ENCODE measurements at places on chromosomes 3 and 15. TPM values are rescaled to one million over a fixed set of nuclear protein-coding genes. Genes with fewer than 3 reads are reported as not detected.

The MESD gene
- total RNA-seq, result 30.9 TPM

DNA sequence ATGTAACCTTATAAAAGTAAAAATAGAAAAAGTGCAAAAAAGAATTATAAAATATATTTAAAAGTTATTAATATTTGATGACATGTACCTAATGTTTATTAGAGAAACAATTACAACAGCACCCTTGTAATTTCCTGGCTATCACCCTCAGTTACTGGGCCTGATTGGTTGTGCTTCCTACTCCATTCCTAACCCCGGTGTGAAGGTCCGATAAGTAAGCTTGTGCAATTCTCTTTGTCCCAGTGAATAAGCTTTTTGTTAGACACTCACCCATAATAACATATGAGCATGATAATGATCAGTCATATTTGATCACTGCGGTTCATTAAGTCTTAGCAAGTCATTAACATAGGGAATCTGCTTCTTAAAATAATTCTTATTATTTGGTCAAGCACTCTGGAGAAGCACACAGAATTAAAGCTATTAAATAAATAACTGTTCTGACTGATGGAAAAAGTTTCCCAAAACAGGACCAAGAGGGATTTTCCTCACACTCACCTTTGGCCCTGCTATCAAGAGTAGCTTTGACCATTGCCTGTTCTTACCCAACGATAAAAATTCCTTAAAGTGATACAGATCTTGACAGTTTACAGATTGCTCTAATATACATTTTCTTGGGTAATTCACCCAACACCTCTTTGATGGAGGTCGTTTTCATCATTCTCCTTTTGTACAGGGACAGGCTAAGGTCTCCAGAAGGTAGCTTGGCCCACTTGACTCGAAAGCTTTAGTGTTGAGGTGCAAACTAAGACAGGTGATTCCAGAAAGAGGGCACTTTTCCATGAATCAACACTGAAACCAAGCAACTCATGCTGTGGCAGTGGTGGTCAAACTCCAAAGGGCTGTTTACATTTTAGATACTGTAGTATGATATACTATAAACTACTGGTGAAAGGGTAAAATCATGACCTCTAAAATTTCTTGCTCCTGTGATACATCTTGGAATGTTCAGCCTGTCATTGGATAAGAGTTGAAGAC is 543.0 kb upstream of the KCNMB2 start:
- H3K4me3 ChIP-seq, result no peak overlapping the region
- no peaks in the 10 kb centered on the region for H3K4me1 ChIP-seq
- DNase-seq, result no peak
- H3K27me3 ChIP-seq, result no peaks in the 10 kb centered on the region
- no peaks in the 10 kb centered on the region for H3K36me3 ChIP-seq

DNA sequence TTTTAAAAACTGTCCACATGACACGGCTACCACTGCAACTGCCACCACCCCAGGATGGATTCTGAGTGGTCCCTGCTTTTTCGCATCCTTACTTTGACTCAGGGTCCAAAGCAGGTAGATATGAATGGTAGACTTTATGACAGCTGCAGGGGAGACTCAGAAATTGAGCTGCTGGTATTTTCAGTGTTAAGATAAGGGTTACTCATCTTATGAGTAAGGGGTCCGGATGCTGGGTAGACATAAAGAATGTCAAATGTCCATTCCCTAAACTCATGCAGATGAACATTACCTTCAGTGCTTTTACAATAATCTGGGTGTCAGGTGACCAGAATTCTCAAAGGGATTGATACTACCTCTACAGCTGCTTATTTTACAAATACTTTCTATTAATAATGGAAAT is 25.9 kb upstream of the BBX start:
- H3K27me3 ChIP-seq, result no peaks in the 10 kb centered on the region
- H3K4me3 ChIP-seq, result no peak overlapping the region
- H3K4me1 ChIP-seq, result no peaks in the 10 kb centered on the region
- DNase-seq, result no peak
- H3K36me3 ChIP-seq, result no peaks in the 10 kb centered on the region
- H3K27ac ChIP-seq, result no peak overlapping the region

DNA sequence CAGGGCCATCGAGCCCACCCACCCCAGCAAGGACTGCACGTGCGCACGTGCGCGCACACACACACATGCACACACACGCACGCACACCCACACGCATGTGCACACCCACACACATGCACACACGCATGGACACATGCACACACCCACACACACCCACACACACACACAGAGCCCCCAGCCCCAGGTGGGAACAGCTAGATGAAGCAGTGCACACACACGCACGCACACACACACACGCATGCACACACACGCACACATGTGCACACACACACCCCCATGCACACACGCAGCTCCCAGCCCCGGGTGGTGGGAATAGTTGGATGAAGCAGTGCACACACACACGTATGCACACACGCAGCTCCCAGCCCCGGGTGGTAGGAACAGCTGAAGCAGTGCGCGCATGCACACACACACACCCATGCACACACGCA is 158.6 kb downstream of the XXYLT1 start:
- H3K27ac ChIP-seq, result no peak overlapping the region
- peak; percentile 44 for DNase-seq
- peaks cover 2% of the 10 kb centered on the region for H3K4me1 ChIP-seq
- H3K4me3 ChIP-seq, result no peak overlapping the region

DNA sequence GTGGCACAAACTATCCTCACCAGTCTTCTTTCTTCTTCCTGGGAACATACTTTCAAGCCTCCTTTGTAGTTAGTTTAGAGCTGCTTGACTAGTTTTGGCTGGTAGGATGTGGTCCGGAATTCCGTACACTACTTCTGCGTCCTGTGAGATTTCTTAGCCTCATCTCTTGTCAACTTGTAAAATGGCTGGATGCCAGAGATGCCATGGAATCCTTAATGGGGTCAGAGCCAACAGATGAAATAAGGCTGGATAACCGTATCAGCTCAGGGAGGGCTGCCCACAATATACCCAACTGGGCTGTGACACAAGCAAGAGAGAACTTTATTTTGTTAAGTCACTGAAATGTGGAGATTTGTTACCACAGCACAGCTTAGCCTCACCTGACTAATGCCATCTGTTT is 466.9 kb upstream of the MDFIC2 start:
- H3K4me1 ChIP-seq, result no peaks in the 10 kb centered on the region
- H3K27me3 ChIP-seq, result no peaks in the 10 kb centered on the region

DNA sequence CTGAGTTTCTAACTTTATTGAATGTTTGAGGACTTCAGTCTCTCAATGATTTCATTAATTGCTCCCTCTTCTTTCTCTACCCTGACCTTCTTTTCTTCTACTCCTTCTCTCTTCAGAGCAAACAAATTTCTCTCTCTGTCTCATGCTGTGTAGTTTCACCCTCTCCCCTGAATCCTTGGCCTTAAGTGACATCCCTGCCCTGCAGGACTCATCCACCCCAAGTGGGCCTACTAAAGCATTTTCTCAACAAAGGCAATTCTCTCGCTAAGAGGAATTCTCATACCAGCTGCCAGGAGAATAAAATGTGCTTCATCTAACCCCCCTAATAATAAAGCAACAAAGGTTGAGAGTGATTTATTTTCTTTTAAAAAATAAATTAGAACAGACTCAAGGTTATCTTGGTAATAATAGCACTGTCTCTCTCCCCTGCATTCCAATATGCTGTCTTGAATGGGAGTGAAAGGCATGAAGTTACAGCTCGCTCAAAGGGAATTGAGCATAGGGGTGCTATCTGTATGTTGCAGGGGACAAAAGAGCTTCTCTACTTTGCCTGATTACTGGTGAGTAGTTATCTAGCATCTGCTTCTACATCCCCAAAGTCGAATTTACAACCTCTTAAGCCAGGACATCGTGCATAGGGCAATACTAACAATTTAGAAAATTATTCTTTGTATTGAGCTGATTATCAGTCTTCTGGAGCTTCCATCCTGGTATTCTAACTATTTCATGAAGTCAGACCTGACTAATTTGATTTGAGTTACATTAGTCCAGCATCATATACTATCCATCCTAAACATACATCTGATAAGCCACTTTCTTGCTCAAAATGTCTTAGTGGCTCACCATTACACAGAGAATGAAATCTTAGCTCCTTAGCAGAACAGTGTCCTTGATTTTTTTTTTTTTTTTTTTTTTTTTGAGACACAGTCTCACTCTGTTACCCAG is 76.9 kb upstream of the DNAJC19 start:
- H3K4me3 ChIP-seq, result no peak overlapping the region
- DNase-seq, result no peak
- H3K4me1 ChIP-seq, result no peaks in the 10 kb centered on the region

GRCh38 chr3:144114767-144115166 is 143.1 kb downstream of the DIPK2A start:
- no peak overlapping the region for H3K27ac ChIP-seq
- no peak for DNase-seq
- no peak overlapping the region for H3K4me3 ChIP-seq
- H3K4me1 ChIP-seq, result no peaks in the 10 kb centered on the region
- no peaks in the 10 kb centered on the region for H3K36me3 ChIP-seq

Data from kidney (tissue), 22 donors.